Suppressor macrophage treated with lipopolysaccharide for 1 hour (primary cell): ENCODE measurements at places on chromosomes 16 and 17.

GRCh38 chr17:63571632-63572310 is 21.5 kb downstream of the DCAF7 start:
- DNase-seq: peak; percentile 5

GRCh38 chr16:1884889-1885288 is 12.9 kb upstream of the MEIOB start:
- no peak for DNase-seq

- DNase-seq: no peak
Measured at GRCh38 chr16:52758473-52758855, 211.5 kb upstream of the TOX3 start.

- DNase-seq: no peak
Measured at GRCh38 chr17:34647511-34647910, 68.1 kb downstream of the TMEM132E start.

DNA sequence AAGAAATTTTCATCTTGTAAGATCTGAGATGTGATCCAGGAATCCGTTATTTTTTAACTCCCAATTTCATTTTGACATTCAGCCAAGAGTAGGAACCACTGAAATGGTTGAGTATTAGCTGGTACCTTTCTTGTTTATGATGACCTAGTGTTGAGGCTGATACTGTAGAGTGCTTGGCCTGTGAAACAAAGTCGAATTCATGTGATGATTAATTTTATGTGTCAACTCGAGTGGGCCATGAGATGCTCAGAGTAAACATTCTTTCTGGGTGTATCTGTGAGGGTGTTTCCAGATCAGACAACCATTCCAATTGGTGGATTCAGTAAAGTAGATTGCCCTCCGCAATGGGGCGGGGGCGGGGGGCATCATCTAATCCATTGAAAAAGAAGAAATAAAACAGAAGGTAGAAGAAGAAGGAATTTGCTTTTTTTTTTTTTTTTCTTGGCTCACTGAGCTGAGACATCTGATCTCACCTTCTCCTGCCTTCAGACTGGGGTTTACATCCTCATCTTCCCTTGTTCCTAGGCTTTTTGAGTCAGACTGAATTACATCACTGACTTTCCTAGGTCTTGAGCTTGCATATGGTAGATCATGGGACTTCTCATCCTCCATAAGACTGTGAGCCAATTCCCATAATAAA is 264.6 kb upstream of the KCNJ16 start:
- no peak for DNase-seq

DNA sequence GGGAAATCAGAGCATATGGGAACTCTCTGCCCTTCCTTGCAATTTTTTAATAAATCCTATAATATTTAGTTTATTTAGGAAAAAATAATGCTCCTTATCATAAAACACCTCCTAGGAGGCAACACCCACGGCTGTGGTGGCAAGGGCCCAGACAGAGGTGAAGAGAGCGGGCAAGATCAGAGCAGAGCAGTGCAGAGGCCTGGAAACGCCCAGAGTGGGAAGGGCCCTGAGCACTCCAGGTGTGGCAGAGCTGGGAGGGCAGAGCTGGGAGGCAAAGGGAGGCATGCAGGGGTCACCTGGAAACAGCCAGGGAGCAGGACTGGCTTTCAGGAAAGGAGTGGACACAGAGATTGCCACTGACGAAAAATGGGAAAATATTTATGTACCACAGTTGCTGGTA is 17.3 kb downstream of the FBXO31 start:
- DNase-seq: no peak

DNA sequence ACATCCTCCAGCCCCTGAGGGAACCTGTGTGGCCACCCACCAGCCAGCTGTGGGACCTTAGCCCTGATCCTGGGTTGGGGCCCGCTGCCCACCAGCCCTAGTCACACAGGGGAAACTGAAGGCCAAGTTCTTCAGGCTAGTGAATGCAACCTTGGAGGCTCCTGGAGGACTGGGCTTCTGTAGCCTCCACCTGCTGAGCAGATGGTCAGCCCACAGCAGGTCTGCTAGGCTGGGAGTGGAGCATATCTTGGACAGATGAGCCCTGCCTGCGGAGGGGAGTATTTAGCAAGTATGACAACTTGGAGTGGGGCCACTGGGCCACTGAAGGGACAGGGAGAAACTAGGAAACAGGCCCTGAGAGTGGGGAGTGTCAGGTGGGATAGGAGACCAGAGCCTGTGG is 4.1 kb downstream of the DPEP3 start:
- DNase-seq: no peak

- DNase-seq: peak; percentile 37
Measured at GRCh38 chr17:19642373-19642893, 6.1 kb upstream of the ALDH3A2 start.

DNA sequence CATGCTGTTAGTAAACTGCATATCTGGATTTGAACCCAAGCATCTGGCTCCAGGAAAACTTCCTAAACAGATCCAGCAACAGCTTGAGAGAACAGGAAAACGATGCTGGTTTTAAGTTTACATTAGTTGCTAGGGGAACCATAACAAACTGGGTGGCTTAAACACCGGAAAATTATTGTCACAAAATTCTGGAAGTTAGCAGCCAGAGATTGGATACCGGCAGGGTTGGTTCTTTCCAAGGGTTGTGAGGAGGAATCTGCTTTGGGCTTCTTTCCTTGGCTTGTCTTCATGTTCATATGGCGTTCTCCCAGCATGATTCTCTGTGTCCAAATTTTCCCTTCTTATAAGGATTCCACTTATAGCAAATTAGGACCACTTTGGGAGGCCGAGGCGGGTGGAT is 276.9 kb upstream of the TOM1L1 start:
- DNase-seq: no peak

- peak; percentile 57 for DNase-seq
Measured at GRCh38 chr16:49484451-49484849, 110.8 kb downstream of the C16orf78 start.

DNA sequence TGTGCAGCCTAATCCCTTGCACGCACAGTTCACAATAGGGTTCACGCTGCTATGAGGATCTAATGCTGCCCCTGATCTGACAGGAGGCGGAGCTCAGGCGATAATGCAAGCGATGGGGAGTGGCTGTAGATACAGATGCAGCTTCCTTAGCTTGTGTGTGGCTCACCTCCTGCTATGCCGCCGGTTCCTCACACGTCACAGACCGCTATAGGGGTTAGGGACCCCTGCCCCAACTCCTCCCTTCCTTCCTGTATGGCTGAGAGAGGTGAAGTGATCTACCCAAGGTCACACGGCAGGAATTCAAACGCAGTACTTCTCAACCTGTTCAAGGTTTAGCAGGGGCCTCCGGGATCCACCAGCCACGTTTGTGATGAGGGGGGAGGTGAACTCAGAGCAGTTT is 13.4 kb upstream of the PLLP start:
- DNase-seq: no peak

DNA sequence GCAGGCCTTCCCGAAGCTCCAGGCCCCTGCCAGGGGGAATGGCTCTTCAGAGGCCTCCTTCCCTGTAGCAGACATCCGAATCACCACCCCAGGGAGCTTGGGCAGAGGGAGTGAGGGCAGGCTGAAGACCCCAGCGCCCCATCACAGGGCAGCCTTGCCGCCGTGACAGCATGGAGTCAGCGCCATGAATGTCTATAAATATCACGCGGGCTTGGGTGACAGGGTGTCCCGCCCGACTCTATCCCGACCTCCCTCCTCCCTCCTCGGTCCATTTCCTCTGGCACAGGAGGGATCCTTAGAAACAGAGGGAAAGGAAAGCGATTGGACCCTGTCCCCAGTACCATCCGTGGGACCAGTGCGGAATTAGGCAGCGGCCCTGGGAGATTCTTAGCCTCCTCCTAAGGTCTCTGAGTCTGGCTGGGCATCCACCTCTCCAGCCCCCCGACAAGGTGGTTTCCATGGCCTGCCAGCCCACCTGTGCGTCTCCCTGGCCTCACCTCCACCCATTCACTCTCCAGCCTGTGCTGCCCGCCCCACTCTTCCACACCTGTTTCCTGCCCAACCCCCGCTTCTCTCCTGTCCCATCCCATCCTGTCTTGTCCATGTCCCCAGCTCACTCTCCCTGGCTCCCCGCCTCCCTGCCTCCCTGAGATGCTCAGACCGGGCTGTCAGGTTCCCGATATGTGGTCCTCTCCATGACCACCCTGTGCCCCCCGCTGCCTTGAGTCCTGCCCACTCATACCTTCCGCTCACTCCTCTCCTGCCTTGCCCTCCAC is 5.1 kb downstream of the ATP2A1 start:
- no peak for DNase-seq

- no peak for DNase-seq
Measured at GRCh38 chr17:17078832-17079231, 36.6 kb downstream of the MPRIP start.

GRCh38 chr16:11542069-11542744 is 44.5 kb downstream of the LITAF start:
- peak; percentile 38 for DNase-seq

GRCh38 chr17:35167666-35168065 is 20.0 kb downstream of the UNC45B start:
- peak; percentile 39 for DNase-seq
